ENCODE measurements at places on chromosomes 7 and 10.
A peak's percentile ranks its signal among the peaks of the same experiment; 100 is the strongest.

DNA sequence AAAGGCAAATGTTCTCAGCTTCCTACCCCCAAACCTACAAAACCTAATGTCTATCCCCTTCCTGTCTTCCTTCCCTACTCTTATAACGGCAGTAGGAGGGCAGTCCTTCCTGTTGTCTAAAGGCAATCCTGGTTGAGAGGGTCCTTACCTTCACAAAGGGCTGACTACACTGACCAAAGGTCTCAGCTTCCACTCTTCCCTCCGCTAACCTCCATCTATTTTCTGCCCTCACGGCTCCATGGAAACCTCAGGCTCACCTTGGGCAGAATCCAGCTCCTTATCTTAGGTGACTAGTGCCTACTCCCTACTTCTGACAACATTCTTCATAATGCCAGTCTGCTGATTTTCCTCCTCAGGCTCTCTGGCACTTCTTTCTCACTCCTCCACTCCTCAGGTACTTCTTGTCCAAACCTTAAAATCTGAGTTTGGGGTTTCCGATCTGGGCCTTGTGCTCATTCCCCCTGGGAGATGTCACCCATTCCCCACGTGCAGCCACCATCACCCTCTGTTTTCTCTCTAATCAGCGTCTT lies 542 bp downstream of the FBXL13 start:
- no peak for DNase-seq

DNA sequence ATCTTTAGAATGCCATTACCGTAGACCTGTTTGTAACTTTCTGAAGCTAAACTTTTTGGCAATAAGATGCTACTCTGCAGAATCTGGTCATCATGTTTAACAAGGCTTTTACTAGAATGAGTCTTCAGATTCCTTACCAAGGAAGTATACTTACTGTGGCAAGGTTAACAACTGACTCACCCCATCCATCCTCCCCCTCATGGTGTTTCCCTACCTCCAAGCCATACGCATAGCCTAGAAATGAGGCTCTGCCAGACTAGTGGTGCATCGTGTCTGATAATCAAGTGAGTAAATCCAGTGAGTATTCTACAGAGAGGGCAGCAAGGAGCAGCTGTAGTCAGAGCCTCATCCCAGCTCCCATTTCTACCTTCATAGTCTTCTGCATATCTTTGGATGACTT lies 223.6 kb downstream of the IPMK start:
- no peak for DNase-seq

DNA sequence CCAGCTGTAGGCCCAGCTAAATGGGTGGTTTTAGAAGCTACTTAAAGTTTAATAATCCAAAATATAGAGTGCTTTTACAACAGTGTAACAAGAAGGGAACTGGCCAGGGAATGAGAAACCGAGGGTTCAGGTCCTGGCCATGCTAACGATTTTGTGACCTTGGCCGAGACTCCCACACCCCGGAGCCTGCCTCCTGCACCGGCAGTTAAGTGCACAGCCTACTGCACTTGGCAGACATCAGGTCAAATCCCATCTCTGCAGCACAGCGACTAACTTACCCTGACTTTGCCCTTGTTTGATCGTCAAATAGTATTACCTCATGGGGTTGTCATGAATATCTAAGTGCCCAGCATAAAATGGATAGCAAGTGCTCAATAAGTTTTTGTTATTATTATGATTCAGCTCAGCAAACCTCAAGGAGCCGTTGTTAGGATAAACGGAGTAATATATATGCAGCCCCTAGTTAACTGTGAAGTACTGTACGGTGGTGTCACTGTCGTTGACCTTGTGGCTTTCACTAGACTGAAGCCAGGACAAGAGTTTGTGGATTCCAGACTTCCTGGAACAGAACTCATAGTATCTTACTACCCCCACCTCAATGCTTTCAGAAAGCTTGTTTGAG lies 35.5 kb downstream of the LYZL1 start:
- no peak for DNase-seq

DNA sequence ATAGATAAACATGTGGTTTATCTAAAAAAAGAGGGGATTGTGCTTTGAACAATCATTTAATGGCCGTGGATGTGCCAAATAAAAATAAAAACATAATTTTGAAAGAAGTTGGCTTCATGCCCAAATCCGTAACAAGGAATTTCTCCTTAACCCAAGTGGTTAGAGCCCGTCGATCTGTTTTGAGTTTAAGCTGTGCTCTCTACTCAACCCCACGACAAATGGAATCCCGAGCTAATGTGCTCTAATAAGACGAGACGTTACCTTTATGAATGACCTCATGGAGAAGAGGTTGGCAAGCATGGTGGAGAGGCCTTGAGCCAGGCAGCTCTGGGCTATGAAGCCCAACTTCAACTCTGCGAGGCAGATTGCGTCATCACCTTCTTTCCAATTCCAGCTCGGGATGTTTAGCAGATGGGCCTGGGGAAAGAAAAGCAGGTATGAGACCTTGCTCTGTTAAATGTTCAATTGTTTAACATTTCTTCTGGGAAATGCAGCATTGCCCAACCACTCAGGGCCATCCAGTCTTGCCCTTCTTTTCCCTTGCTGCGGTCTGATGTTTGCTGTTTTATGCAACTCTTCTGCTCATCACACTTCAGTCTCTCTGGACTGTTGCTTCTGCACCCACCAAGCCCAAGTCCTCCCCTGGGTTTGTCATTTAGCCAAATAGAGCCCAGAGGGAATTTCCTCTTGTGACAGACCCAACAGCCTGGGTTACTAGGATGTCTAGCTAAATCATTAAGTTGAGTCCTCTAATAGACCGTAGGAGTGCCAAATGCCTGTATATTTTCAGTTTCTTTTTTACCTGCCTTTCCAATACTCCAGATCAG lies 564.6 kb downstream of the KCNMA1 start:
- DNase-seq = peak; percentile 41

DNA sequence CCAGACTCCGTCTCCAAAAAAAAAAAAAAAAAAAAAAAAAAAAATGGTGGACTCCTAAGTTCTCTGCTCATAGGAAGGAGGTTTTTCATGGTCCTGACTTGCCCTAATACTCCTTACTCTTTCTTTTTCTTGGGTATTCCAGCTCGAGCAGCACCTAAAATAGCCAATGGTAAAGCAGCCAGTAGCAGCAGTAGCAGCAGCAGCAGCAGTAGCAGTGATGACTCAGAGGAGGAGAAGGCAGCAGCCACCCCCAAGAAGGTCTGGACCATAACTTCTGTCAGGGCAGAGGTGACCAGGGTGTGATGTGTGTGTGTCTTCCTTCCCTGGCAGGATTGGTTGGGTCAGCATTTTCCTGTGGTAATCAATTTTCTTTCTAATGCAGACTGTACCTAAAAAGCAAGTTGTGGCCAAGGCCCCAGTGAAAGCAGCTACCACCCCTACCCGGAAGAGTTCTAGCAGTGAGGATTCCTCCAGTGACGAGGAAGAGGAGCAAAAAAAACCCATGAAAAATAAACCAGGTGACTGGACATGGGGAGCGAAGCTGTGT lies 6.9 kb downstream of the NOLC1 start:
- no peak for DNase-seq

DNA sequence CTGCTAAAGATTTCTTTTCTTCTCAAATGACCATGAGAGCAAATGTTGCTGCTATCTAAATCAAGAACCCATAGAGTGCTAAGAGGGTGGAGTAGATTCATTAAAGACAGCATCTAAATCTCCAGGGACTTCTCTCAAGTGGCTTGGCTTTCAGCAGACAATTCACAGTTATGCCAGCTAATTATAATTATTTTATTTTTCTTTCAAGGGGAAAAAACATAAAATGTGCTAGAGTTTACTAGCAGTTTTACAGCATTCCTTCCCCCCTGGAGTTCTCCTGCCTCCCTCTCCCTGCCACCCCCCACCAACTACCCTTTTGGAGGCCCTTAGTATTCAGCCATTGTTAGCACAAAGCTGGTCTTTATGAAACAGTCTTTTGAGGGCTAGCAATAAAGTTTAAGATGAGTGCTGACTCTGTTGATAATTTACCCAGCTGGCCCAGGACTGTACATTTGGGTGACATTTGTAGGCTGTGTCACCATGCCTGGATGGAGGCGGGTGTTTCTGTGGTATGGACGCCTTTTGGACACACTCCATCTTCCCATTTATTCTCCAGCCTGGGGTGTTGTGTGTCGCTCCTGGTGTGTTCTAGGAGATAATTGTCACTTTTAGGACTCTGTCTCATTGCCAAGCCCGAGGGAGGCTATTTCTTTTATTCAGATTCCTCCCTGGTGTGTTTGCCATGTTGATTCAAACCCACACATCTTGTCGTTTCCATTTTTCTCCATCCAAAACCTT lies 160.2 kb downstream of the CREB5 start:
- DNase-seq = no peak

GRCh38 chr7:868189-868486 lies 8.2 kb upstream of the GET4 start:
- no peak for DNase-seq

- DNase-seq = peak; percentile 61
Observed at GRCh38 chr10:71569775-71570588, 149.6 kb downstream of the C10orf105 start.

GRCh38 chr7:1969459-1970284 lies 263.1 kb downstream of the MAD1L1 start:
- DNase-seq = peak; percentile 13

GRCh38 chr7:148485618-148486017 lies 104.9 kb upstream of the C7orf33 start:
- DNase-seq = no peak

DNA sequence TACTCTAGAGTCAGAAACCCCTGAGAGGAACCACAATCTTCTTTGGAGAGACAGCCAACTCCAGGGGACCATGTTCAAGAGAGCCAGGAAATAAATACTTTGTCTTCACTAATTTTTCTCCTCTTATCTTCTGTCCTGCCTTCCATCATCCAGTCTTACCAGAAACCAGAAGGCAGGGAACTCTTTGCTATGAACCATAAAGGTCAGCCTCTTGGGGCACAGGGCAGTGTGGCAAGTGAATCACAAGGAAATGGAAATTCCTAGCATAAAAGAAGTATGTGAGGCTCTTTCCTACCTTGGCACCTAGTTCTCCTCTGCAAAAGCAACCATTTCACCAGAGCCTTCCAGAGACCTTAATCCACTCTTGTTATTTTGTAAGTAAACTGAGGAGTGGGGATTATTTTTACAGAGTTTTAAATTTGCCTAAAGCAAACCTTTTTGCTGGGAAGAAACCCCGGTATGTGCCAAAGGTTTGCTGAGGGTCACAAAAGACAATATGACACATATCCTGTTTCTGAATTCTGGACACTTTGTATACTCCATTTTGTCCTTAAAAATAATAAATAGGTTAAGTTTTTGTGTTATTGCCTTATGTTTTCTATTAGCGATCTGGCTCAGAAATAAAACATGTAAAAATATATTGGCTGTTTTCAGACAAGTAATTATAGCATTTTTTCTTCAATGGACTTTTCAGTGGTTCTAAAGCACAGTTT lies 87.1 kb downstream of the ADAM22 start:
- DNase-seq = no peak

- no peak for DNase-seq
Observed at GRCh38 chr7:155991470-155991869, 179.2 kb upstream of the SHH start.

GRCh38 chr7:1677206-1678080 lies 7.4 kb downstream of the ELFN1 start:
- DNase-seq = no peak

- DNase-seq = no peak
Observed at GRCh38 chr7:55538538-55538937, 33.8 kb downstream of the VOPP1 start.

DNA sequence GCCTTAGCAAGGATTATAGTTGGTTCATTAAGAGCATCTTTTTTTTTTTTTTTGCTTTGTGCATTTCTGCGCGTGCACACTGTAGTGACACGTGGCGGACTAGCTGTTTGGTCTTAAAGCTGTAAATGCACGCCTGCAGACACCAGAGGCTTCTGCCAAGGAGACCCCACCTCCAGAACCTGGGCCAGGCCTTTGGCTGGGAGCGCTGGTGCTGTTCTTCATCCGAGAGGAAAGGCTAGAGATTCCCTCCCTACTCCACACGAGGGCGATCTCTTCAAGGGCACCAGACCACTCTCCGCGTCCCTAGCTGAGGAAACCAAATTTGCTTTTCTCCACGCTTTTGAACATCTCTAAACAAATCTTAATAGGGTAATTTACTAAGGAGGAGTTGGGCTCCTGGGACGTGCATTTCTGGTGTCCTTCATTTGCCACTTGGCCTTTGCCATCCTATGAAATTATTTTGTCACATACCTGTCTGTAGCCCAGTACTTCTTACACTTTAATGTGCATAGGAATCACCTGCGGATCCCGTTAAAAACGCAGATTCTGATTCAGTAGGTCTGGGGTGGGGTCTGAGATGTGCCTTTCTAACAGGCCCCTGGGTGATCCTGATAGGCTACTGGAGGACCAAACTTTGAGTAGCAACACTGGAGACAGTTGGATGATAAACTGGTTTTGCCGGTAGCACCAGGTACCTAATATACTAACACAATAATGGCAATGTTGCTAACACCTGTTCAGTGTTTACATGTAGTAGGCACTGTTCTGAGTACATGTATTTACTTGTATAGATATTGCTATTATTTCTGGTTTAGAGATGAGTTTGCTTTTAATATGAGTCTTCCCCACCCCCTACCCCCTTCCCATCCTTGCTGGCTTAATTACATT lies 1.3 kb upstream of the SLC26A5 start:
- peak; percentile 31 for DNase-seq

- no peak for DNase-seq
Observed at GRCh38 chr7:47497367-47498096, 84.4 kb downstream of the TNS3 start.

- DNase-seq = no peak
Observed at GRCh38 chr7:155702616-155703015, 58.2 kb downstream of the RBM33 start.

DNA sequence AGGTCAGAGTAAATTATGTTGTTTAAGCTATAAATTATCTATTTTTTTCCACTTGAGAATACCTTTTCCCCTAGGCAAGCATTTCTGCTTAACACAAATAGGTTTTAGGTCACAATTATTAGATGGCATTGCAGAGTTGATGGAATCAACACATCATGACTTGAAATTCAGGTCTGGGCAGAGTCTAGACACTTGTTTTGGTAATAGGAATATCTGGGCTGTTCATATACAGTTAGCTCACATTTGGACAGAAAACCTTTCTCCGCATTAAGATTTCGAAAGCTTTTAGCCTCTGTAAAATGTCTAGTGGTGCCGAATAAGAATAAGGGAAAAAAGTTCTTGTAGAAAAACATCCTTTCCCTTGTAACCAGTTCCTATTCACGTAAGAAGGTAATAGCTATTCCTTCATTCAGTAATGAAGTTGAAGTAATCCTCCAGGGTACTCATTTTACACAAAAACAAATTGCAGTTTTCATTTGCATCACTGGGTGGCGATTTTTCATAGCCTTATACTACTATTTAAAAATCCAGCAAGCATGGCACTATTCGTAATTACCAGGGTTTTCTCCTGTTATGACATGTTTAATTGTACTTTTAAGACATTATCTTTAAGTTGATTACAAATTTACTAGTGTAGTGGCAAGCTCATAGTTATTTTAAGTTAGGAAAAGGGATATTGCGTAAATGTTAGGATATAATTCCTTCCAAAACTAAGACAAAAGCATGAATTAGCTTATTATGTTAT lies 37.0 kb downstream of the RPA3 start:
- no peak for DNase-seq

DNA sequence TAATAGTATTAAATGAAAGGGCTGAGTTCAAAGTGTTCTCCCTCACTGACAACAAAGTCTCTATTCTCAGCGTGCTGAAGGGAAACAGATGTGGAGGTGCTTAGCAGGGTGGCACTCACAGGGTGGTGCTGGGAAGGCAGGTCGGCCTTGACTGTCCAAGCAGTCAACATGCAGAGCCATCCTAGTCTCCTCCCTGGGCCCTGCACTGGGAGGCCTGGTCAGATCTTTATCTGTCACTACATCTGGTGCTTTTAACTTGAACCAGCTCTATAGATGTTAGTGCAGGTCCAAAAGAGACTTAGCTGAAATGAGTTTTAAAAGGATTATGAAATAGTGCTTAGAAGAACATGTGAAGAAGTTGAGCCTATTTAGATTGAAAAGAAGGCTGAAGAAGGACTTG lies 82.1 kb downstream of the AVL9 start:
- DNase-seq = no peak
